Dorsolateral prefrontal cortex (tissue), 122 donors: ENCODE measurements at places on chromosomes 12 and 14.

GRCh38 chr14:103989964-103990363 lies 47.6 kb upstream of the RD3L start:
- DNase-seq: no peak

GRCh38 chr14:61065656-61066055 lies 84.6 kb downstream of the SLC38A6 start:
- no peak for DNase-seq

GRCh38 chr14:75487155-75487671 lies 35.1 kb upstream of the BATF start:
- no peak for DNase-seq

DNA sequence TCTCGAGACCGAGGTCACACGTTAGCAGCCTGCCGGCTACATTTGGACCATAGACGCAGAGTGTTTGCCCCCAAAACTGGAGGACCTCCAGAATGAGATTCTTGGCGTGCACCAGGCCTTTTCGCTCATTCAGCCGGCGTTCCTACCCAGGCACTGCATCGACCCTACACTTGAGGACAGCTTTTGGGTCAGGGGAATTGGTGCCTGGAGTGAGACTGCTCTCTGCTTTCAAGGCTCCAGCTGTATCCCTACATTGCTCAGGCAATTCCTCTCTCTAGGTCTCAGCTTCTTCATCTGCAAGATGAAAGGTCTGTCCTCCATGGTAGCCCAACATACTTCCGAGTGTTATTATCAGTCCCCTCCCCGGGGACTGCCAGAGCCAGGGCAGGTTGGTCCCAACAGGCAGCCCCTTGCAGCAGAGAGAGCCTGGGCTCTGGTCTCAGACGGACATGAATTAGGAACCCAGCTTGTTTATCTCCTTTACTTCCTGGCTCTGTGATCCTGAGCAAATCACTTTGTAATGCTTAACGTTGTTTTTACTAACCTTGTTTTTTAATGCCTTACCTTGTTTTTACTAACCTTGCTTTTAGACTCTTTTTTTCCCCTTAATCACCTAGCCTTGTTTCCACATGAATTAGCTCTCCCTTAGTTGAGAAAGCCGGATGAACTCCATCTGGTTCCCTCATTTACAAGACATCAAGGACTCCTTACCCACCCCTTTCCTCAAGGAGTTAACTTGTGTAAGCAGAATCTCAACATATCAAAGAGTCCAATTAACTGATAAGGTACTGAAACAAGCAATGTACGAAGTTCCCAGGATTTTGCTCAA lies 892 bp downstream of the TCHP start:
- no peak for DNase-seq

DNA sequence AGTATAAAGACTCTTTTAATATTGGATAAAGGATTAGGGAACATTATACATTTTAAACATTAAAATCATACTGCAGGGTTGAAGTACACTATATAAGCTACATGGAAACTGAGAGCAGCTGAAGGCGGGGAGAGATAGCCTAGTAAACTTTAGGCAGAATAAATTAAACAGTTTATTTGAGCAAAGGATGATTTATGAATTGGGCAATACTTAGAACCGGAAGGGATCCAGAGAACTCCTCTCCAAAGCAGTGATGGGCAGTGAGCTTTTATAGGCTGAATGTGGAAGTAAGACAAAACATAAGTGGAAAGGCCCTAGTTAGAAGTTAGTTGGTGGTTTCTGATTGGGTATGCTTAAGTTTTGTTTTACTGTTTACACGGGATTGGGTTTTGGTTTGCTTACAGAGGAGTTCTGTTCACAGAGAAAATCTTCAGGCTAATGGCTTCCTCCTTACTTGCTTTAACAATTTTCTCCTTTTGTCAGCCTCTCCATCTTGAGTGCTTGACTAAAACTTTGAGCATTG lies 18.9 kb downstream of the LEMD3 start:
- DNase-seq: no peak
